ENCODE measurements at places on chromosomes 2 and 18.

- no peak for DNase-seq
These were observed 133.9 kb upstream of the CTAGE1 start for GRCh38 chr18:22551536-22552151.

GRCh38 chr2:121189011-121189410 lies 96.0 kb downstream of the TFCP2L1 start:
- DNase-seq = no peak

GRCh38 chr2:156147594-156148330 lies 184.8 kb downstream of the NR4A2 start:
- no peak for DNase-seq

- no peak for DNase-seq
These were observed 4.1 kb downstream of the RHBDD1 start for GRCh38 chr2:226839951-226840350.

DNA sequence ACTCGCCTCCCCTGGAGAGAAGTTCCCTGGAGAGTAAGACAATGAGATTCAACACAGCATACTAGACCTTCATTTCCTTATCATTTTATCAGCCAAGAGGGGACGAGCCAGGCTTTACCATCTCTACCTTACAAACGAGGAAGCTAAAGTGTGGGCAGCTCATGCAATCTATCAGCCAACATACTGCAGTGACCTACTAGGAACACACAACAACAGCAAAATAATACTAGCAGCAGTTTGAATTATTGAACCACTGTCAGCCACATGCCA lies 60.0 kb upstream of the TEX51 start:
- DNase-seq = no peak

DNA sequence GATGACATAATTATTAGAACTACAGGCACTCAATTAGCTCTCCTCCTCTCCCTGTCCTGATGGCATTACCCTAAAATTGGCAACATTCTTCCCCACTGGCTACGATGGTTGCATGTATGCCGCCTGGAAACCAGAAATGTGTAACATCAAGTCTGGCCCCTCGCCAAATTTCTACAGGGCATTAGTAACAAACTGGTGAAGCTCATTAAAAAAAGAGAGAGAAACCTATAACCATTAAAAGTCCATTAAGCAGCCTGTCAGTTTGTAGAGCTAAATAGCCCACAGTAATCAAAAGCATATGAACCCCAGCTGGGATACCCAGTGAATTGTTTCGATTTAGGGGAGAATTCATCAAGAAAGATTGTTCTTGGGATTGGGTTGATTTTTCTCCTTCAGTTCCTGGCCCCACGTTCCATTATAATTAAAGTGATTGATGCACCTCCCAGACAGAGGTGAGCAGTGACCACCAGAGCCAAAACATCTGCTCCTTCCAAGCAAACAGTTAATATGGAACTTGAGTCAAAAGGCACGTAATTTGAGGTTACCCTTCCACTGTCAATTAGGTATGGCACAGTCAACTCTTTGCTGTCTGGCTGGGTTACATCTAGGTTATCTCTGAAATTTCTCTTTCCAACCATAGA lies 208.6 kb downstream of the C1D start:
- DNase-seq = no peak

DNA sequence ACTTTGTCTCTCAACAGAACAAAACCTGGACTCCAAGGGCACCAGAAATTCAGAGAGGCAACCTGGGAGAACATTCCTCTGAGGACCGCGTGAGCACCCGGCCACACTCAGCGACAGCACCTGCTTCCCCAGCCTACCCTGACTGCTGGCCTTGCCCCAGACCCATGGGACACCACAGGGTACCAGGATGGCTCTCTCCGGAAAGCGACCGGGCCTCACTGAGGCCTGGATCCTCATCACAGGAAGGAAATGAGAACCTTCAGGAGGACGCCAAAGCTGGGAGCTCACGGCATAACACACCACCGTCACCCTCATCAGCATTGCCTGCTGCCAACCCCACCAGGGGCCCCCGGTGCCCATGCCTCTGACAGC lies 38.9 kb downstream of the HS6ST1 start:
- DNase-seq = no peak

- no peak for DNase-seq
These were observed 1096.7 kb upstream of the DDX18 start for GRCh38 chr2:116717832-116718231.

DNA sequence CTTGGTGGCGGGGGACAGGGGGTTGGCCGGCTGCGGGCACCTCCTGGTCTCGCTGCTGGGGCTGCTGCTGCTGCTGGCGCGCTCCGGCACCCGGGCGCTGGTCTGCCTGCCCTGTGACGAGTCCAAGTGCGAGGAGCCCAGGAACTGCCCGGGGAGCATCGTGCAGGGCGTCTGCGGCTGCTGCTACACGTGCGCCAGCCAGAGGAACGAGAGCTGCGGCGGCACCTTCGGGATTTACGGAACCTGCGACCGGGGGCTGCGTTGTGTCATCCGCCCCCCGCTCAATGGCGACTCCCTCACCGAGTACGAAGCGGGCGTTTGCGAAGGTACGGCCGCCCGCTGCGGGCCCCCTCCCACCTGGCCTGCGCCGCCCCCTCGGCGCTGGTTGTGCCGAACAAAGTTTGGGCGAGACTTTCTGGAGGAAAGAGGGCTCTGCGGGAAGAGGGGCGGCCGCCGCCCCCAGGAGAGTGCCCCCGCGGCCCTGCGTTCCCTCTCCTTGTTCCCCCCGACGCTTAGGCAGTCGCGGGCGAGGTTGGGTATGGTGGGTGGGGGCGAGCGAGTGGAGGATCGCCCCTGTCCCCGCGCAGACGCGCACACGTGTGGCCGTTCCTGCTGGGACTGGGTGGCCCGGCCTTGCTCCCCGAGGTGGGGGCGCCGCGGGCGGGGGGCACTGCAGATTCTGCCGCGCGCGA lies 866 bp downstream of the CRIM1 start:
- peak; percentile 53 for DNase-seq

DNA sequence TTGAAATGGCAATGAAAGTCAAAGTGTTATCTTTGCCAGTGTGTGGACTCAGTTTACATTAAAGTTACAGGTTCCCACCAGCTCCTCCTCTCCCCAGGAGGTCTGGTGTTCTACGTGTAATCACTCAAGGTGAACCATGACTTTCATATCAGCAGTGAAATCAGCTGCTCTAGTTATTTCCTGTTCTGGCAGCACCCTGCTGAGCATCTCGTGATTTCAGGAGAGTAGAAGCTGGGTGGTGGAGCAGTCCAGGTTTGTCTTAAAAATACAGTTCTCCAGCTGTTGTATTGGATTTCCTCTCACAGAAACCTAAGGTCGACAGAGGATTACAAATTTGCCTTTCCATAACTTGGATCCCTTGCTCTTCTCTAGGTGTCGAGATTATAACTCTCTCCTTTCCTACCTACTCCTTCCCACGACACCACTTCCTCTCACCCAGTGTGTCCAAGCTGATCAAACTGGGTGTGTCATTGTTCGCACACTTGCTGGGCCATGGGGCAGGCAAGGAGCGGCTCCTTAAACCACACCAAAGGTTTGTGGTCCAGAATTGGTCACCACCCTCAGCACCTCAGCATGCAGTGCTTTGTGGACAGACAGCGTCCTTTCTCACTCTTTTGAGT lies 13.0 kb upstream of the ARHGAP25 start:
- DNase-seq = no peak

DNA sequence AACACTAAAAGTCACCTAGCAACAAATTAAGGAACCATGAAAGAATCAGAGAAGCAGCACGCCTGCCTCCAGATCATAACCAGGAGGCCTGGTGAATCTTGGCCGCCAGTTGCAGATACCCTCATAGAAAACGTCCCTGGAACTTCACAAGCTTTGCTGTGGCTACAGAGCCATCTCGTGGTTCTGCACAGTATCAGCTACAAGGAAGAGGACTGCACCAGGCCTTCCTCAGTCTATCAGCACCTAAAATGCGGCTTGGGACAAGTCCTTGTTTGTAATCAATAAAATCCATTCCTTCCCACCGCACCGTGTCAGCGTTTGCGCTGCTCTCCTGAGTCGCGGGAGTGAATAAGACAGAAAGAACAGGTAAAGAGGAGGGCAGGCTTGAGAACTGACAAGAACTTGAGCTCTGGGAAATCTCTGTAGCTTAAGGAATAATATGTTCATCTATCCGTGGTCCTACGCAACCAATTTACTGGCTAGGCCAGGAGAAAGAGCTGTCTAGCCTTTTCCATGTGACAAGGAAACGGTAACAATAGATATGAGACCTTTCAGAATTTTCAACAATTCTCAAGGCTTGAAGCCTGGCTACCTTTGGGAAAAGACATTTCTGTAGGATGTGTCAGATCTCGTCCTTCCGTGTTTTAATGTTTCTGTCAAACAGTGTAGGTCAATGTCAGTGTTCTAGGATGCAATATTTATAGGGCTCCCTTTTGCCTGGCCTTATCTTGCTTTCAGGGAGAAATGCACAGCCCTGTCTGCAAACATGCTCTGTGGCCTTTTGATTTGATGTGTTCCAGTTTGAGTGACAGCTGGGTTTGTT lies 128.5 kb upstream of the RAB12 start:
- no peak for DNase-seq

DNA sequence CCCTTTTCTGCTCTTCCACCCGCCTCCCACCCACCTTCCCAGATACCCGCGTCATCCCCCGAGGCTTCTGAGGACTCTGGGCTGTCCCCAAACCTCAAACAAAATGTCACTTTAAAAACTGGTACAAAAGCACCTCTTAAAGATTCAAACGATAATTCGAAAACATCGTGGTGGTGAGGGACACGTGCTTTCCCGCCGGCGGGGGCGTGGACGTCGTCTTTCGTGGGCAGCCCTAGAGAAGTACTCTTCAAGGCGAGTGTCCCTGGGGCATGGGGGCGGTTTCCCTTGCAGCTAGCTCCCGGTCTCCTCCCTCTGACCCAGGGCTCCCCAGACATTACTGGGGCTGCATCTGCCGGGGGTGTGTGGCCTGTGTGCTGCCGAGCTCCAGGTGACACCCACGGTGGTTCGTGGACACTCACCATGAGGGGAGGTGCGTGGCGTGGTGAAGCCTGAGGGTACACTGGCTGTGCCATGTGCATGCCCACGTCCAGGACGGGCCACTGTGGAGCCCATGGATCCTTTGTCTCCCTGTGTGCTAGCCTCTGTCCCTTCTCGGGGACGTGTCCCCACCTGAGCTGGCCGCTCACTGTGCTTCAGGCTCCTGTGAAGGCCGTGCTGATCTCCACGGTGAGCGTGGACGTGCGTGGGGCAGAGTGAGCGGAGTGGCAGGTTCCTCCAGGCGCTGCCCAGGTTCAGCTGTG lies 117.8 kb downstream of the NFATC1 start:
- DNase-seq = peak; percentile 21

- peak; percentile 27 for DNase-seq
These were observed 79.4 kb upstream of the ASB18 start for GRCh38 chr2:236343400-236344161.

GRCh38 chr2:173545364-173545763 lies 190.7 kb downstream of the CDCA7 start:
- no peak for DNase-seq

DNA sequence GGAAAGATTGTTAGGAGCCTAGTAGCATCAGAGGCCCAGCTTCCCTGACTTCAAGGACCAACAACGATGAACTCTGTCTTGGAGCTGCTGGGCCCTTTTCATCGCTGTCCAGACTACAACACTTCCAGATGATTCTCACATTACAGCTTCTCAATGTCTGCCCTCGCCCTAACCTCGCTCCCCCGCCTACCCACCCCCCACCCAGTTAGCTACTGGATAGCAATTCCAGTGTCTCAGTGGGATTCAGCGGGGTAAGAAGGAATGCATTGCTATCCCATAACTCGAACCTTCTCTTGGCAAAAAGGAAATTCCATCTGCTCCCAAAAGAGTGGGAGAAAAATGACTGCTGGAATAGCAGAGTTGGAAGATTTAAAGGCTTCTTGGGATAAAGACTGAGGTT lies 65.0 kb downstream of the RPL37A start:
- no peak for DNase-seq

DNA sequence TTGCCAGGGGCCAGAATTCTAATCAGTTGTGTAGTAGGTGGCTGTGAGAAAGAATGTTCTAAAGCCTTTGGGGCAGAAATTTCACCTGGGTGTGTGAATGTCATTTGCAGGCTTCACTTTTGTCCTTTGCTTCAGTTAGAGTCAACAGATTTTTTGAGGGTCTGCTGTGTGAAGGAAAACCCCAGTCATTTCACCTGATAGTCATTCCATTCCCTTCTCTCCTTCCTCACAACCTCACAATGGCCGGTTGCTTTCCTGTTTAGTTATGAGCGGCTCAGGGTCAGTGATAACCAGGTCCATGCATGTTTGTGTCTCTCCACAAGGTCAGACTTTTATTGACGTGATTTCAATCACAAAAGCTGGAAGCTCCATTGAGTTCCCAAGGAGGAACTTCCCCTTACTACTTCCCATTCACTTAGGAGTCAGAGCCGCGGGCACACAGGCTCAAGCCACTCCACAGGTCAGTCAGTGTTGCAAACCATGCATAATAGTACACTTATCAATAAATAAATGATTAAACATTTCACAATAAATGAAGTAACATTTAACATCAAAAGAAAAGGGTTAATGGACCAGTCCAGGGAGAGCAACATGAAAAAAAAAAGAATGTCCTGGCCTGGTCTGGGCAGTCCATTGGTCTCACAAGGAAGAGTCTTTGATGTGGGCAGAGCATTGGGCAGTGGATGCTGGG lies 74.3 kb downstream of the NPAS2 start:
- no peak for DNase-seq

GRCh38 chr2:241195506-241196130 lies 7.1 kb downstream of the ANO7 start:
- DNase-seq = no peak

- DNase-seq = no peak
These were observed 86.5 kb upstream of the SLC14A2 start for GRCh38 chr18:45528712-45529336.

- DNase-seq = no peak
These were observed 87.2 kb downstream of the NRP2 start for GRCh38 chr2:205769495-205769850.

- no peak for DNase-seq
These were observed 72.1 kb downstream of the EDAR start for GRCh38 chr2:108916796-108917421.

DNA sequence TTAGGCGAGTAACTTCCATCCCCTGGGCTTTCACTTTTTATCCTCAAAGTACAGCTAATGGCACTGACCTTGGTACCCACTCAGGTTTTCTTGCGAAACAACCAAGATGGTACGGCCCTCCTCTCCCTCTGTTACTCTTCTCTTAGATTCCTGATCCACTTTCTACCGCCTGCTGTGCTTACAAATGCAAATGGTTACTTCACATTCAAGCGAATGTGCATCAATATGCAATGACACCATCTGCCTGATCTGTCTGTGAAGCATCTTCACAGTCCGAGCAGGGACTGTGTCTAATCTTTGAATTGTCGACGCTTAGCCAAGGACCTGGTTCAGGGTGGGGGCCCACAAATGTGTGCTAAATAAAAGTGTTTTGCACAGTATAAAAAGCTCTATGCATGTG lies 112.2 kb downstream of the TRIB2 start:
- no peak for DNase-seq

- DNase-seq = no peak
These were observed 439.9 kb downstream of the PTPRM start for GRCh38 chr18:8006979-8007378.

- DNase-seq = no peak
These were observed 20.9 kb upstream of the KCNF1 start for GRCh38 chr2:10890706-10891270.

- DNase-seq = no peak
These were observed 252.3 kb downstream of the MYCN start for GRCh38 chr2:16192416-16193216.

GRCh38 chr18:10040287-10041011 lies 126.6 kb downstream of the VAPA start:
- no peak for DNase-seq
